ENCODE measurements at places on chromosomes 11 and 22.
A peak's percentile ranks its signal among the peaks of the same experiment; 100 is the strongest.

DNA sequence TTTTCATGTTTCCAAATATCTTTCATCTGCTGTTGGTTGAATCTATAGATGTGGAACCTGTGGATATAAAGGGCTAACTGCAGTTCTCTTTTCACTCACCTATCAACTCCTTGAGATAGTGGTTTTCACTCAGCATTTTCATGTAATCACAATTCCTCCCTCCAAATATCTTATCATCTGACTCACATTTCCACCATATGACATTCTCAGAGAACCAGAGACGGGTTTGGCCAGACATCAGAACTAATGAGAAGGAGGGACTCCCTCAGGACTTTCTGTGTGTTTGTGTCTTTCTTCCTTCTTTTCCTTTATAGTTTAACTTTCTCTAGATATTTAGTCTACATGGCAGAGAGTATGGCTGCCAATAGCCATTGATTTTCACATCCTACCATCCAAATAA is 134.8 kb upstream of the DDI1 start:
- DNase-seq = no peak

GRCh38 chr11:34052608-34053160 is 1.2 kb downstream of the CAPRIN1 start:
- DNase-seq = no peak

- DNase-seq = peak; percentile 7
These were observed 539 bp downstream of the EIF4ENIF1 start for GRCh38 chr22:31488988-31489617.

- no peak for DNase-seq
These were observed 1484.2 kb downstream of the BRD1 start for GRCh38 chr22:48343461-48343860.
